ENCODE measurements at places on chromosomes 7 and 10.

GRCh38 chr7:84675633-84676034, 481.0 kb upstream of the SEMA3A start:
- DNase-seq = no peak

DNA sequence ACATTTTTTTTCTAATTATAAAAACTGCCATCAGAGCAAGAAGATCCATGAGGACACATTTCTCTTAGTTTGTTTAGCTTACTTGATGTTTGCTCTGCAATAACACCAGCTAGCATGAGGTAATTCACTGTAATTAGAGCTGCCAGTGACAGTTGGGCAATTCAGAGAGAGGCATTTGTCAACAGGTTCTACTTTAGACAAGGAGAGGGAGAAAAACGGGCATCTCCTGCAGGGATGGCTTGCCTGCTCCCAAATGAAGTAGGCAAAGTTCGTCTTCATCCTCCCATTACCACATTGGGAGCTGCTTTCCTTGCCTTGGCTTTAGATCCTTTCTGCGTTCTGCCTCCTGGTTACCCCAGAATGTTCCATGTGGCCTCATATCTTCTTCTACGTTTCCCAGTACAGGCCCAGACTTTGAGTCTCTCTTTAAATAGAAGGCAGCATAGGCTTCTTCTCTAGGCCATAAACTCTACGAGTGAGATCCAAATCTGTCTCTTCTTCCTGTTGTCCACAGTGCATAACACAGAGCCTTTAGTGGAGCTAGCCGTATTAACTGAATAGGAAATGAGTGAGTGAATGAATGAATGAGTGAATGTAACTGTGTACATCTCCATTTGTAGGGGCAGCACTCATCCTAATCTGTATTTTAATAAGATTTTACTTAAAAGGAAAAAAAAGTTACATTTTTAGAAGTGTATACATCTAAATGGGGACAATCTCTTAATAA, 21.2 kb downstream of the ASB15 start:
- DNase-seq = peak; percentile 87

DNA sequence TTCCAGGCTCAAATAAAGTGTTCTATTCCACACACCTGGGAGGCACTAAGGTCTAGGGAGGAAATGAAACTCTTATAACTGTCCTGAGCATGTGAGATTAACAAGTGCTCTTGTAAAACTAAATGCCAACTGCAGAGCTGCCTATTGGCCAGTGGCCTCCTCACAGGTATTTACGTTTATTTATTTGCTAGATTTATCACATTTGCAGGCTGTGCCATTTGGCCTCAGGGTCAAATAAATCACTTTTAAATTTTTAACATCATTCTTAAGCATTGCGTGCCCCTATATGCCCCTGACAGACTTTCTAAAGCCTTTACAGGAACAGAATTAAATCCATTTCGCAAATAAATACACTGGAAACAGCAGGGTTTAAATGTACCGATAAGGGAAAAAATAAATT, 381.8 kb upstream of the NFE2L3 start:
- no peak for DNase-seq

DNA sequence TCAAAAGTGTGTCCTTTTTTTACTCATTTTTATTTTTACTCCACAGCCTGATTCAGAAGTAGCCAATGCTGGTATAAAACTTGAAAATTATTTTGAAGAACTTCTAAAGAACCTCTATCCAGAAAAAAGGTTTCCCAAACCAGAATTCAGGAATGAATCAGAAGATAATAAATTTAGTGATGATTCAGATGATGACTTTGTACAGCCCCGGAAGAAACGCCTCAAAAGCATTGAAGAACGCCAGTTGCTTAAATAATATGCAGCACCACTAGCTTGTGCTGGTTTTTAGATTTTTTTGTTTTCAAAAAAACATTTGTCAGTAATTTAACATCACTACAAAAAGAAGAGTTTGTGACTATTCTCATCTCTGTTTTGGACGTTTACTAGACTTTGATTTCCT, 116.5 kb downstream of the SVOPL start:
- DNase-seq = no peak

DNA sequence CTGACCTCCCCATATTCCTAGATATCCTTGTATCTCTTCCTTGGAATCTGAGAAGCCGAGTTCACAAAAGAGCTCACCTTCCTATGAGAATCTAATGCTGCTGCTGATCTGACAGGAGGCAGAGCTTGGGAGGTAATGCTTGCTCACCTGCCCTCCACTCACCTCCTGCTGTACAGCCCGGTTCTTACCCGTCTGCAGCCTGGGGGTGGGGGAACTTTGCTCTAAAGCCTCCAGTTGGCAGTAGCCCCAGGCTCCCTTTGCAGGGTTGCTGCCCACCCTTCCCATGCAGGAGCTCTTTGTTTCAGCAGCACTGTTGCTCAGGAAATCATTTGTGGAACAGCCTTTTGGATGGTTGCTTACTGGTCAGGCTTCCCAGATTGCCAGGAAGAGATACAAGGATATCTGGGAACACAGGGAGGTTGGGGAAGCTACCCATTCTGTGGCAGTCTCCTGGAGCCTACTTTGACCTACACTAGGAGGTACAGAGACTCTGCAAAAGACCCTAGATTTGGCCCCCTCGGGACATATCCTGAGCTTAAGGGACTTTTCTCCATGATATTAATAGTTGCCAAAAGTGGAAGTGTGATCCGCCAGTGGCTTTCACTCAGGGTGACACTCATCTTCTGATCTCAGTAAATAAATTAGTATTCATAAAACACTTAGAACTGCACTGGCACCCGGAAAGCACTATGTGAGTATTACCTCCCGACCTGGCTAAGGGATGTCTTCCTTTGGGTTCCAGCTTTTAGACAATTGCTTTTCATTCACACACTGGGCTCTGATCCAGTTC, 363.7 kb upstream of the PODXL start:
- DNase-seq = no peak

- no peak for DNase-seq
These were observed 26.3 kb downstream of the SP4 start for GRCh38 chr7:21454182-21454581.

- no peak for DNase-seq
These were observed 84.5 kb downstream of the AOAH start for GRCh38 chr7:36639826-36640225.

- DNase-seq = no peak
These were observed 46.5 kb upstream of the MSMB start for GRCh38 chr10:46092524-46093081.

DNA sequence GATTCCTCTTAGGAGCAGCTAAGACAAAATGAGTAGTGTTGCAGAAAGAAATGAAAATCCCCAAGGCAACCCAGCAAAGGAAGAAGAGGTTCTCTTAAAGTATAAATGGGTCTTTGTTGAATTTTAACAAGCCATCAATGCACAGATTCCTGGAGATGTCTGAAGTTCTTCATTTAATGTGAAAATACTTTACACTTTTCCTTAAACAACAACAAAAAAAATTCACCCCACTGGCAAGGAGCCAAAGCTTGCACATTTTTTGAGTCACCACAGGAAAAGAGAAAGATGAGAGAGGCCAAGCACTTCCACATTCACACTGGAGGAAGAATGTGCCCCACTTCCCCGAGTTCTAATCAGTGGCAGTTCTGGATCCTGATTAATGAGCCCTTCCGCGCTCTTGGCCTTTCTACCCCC, 286.4 kb upstream of the MEOX2 start:
- DNase-seq = no peak

DNA sequence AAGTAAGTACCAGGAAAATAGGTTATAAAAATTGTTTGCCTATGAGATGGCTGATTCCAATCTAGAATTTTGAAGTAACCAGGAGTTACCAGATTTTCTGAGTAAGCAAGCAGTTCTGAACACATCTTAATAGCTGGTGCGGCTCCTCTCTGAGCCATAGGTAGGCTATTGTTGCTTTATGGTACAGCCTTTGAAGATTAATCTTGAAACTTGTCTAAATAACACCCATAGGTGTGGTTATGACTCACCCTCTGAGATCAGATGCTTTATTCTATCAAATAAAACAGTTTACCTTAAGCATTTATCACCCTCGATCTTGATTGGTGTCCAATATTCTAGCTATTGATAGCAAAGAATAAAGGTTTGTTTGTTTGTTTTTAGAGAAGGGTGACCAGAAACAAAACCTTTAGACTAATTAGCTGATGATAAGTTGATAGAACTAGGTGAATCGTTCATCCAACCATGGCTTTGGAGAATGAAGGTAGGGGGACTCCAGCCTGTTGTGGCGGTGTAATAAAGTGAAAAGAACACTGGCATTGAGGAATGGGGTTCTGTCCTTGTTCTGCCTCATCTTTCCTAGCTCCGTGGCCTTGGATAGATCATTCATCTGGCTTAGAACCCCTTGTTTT, 72.2 kb downstream of the VTI1A start:
- DNase-seq = no peak

GRCh38 chr10:7512487-7512886, 101.7 kb upstream of the SFMBT2 start:
- DNase-seq = no peak

DNA sequence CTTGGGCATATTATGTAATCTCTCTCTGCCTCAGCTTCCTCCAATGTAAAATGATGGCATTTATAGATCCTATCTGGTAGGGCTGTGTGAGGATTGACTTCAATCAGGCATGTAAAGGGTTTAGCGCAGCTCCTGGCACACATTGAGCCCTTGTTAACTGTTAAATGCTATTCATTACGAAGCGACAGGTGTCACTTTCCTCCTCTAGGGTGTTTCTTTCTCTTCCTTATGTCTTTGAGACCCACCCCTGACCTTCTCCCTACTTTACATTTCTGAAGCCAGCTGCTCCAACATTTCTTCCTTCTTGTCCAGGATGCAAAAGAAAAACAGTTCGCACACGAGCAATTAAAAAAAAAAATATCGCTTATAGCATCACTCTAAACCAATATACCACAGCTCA, 5.7 kb upstream of the R3HCC1L start:
- DNase-seq = no peak

DNA sequence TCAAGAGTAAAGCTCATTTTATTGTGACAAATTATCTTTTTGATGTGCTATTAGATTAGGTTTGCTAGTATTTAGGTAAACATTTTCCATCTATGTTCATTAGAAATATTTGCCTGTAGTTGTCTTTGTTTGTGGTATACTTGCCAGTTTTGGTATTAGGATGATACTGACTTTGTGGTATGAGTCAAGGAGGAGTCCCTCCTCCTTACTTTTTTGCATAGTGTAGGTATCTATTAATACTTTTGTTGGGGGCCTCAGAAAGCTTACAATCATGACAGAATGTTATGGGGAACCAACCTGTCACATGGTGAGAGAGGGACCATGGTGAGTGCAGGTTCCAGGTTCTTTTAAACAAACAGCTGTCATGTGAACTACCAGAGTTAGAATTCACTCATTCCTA, 102.1 kb downstream of the ZWINT start:
- DNase-seq = no peak

- DNase-seq = no peak
These were observed 120.6 kb downstream of the PRPF18 start for GRCh38 chr10:13707156-13707881.

DNA sequence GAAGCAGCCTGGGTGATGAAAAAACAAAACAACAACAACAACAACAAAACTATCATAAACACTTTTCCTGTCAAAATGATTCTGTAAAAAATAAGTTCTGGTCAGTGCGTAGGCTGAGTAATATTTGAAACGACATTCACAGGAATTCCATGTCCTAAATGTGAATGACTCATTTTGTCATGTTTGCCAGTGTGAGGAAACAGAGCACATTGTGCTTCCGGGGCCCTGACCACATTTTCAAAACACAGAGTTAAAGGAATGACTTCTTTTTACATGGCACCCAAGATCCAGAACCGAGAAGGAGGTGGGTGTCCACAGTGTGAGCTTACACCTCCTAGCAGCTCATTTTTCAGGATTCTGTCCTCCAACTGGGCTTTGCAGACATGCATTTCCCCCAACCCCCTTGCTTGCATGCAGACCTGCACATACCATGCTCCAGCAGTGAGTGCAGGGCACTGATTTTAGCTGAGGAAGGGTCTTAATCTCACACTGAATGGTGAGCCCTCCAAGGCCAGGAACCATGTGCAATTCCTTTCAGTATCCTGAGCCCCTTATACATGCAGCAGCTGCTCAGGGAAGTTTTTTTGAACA, 3.0 kb downstream of the CLRN3 start:
- no peak for DNase-seq

- DNase-seq = no peak
These were observed 58.9 kb upstream of the LYZL2 start for GRCh38 chr10:30688456-30688855.

DNA sequence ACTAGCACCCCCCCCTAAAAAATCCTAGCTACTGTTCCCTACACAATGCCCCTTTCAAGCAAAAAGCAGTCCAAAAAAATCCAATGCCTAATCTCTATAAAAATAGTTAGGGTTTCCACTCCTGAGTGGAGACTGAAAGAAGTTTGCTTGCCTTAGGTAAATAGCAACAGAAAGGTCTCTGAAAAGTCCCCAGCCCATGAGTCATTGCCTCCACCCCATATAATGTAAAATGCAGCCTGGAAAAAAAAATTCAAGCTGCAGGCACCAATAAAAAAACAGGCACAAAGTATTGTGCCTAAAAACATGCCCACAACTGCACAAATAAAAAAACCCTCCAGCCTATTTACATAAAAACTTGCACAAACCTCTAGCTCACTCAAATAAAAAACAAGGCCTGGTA, 47.5 kb downstream of the ZNF680 start:
- no peak for DNase-seq

GRCh38 chr7:28528899-28529298, 116.6 kb downstream of the CREB5 start:
- DNase-seq = no peak

GRCh38 chr10:110474826-110475225, 22.9 kb upstream of the DUSP5 start:
- no peak for DNase-seq

DNA sequence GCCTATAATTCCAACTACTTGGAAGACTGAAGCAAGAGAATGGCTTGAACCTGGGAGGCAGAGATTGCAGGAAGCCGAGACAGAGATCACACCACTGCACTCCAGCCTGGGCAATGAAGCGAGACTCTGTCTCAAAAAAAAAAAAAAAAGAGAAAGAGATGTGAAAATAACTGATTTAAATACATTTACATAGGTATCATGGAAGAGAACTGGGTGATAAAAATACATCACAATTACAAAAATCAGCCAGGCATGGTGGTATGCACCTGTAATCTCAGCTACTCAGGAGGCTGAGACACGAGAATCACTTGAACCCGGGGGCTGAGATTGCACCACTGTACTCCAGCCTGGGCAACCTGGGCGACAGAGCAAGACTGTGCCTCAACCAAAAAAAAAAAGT, 19.8 kb downstream of the NANOS1 start:
- no peak for DNase-seq

DNA sequence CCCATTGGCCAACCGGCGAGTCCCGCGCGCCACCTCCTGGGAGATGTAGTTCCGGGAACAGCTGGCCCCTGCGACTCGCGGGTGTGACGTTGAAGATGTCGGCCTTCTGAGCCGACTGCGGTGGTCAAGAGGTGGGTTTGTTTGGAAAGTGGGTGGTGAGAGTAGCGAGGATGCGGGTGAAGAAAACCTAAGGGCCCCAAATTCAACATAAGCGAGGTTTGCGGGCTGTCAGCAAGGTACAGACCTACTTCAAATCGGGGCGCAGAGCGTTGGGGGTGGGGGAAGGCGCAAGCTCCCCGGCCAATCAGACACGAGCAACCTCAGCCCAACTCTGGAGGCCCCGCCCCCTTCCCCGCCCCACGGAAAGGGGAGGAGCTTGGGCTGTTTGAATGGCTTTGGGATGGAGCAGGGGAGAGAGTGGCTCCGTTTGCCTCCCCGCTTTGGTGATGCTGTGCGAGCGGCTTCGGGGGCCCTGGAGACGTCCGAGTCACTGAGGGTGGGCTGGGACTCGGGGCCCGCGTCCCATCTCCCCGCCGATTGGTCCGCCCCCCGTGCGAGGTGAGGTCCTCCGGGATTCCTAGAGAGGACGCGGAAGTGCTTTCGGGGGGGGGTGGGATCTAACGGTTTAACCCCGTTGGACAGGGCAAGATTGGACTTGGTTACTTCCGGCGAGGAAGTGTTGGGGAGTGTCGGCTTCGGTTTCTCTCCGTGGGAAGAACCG, at the start of gene ZKSCAN5:
TSS of gene ZKSCAN5 (plus strand) at position 60 of the 721 bp plus-strand sequence. CDS start 1,383 bp downstream, outside the sequence.
- DNase-seq = peak; percentile 96

Measured in NCI-H1930 (cell line).